ENCODE measurements at places on chromosomes 2 and 18. TPM values are rescaled to one million over a fixed set of nuclear protein-coding genes. Genes with fewer than 3 reads are reported as not detected.
A peak's percentile ranks its signal among the peaks of the same experiment; 100 is the strongest.

- H3K27me3 ChIP-seq, result no peaks in the 10 kb centered on the region
- peak; percentile 27 for DNase-seq
- H3K4me1 ChIP-seq, result peaks cover 57% of the 10 kb centered on the region
- no peaks in the 10 kb centered on the region for H3K36me3 ChIP-seq
- peak overlapping the region; percentile 62 for H3K4me3 ChIP-seq
- H3K27ac ChIP-seq, result peak overlapping the region; percentile 88
Measured at GRCh38 chr2:173090276-173090877, 14.7 kb downstream of the MAP3K20 start.

GRCh38 chr2:85439986-85440385, 21.5 kb downstream of the SH2D6 start:
- H3K4me1 ChIP-seq, result peaks cover 25% of the 10 kb centered on the region
- H3K27me3 ChIP-seq, result no peaks in the 10 kb centered on the region
- no peaks in the 10 kb centered on the region for H3K36me3 ChIP-seq
- H3K27ac ChIP-seq, result no peak overlapping the region
- no peak overlapping the region for H3K4me3 ChIP-seq

DNA sequence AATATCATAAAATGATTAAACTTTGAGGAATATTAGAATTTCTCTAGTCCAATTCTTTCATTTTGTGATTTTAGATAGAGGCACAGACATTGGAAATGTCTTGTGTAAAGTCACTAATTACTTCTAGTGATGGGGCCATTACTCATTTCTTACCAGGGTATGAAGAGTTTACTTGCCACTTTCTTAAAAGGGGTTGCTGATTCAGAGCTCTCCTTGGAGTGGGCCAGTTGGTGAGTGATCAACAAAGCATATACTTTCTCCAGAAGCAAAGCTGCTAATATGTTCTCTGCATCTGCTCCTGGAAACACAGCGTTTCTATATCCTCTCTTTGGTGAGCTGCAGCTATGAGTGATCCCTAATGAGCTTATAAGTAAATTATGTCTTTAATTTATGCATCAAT, 408.9 kb upstream of the LRATD1 start:
- no peaks in the 10 kb centered on the region for H3K36me3 ChIP-seq
- no peak for DNase-seq
- H3K27ac ChIP-seq, result no peak overlapping the region
- no peaks in the 10 kb centered on the region for H3K4me1 ChIP-seq

DNA sequence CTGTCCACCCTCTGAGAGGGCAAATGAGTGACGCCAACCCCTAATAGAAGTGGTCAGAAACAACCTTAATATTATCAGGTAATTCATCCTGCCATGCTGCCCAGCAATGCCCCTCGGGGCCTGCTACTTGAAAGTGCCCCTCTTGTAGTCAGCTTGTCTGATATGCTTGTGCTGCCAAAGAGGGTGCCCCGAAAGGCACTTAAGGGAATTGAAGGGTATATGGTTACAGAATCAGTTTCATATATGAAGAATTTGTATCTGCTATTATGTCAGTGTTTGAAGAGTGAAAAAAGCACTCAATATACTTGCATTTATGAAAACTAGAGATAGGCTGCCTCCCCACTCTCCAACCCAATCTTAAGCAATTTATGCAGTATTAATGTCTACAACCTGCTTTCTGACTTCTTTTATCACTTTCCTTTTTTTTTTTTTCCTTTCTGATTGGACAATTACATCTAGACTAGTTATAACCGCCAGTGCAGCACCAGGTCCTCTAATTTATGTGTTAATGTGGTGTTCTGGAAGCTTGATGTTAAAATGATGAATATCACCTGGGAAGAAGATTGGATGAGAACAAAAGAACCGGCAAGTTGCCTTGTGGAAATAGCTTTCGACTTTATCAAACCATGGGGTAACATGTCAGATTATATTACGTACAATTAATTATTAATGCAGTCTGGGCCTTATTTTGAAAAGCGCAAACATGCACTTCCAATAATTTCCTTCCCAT, 646.9 kb upstream of the ACVR2A start:
- no peak overlapping the region for H3K4me3 ChIP-seq
- no peak overlapping the region for H3K27ac ChIP-seq
- DNase-seq, result no peak
- H3K27me3 ChIP-seq, result no peaks in the 10 kb centered on the region
- H3K36me3 ChIP-seq, result no peaks in the 10 kb centered on the region

- DNase-seq, result no peak
- H3K27me3 ChIP-seq, result no peaks in the 10 kb centered on the region
- no peak overlapping the region for H3K27ac ChIP-seq
- no peaks in the 10 kb centered on the region for H3K4me1 ChIP-seq
Measured at GRCh38 chr18:41905786-41906527, 49.1 kb upstream of the PIK3C3 start.

The TOGARAM2 gene
- 16.4 TPM for total RNA-seq

Data from psoas muscle (tissue), 8 donors.